HCEC 1CT (cell line): ENCODE measurements at places on chromosomes 3 and 15.

DNA sequence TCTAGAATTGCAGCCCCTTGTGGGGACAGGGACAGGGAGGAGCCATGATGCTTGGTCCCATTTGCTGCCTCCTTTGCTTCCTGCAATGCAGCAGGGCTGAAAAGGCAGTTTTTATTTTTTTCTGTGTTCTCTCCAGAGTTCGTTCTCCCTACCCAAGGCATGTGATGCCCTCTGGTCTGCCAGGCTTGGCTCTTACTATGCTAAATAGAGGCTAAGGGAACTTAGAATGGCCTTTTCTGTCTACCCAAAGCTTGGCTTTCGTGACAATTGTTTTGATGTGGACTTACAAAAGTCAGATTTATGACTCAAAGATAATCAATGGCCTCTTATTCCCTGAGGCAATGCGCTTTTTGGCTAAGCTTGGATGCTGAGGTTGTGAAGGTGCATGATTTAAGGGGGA is 293.3 kb upstream of the TBL1XR1 start:
- DNase-seq: no peak

GRCh38 chr3:163043074-163043473 is 1546.5 kb downstream of the OTOL1 start:
- DNase-seq: no peak

GRCh38 chr3:153970741-153971347 is 150.3 kb upstream of the ARHGEF26 start:
- no peak for DNase-seq

GRCh38 chr15:95853350-95853749 is 477.1 kb upstream of the NR2F2 start:
- DNase-seq: peak; percentile 55

- no peak for DNase-seq
Measured at GRCh38 chr3:74832925-74833324, 218.5 kb upstream of the CNTN3 start.

DNA sequence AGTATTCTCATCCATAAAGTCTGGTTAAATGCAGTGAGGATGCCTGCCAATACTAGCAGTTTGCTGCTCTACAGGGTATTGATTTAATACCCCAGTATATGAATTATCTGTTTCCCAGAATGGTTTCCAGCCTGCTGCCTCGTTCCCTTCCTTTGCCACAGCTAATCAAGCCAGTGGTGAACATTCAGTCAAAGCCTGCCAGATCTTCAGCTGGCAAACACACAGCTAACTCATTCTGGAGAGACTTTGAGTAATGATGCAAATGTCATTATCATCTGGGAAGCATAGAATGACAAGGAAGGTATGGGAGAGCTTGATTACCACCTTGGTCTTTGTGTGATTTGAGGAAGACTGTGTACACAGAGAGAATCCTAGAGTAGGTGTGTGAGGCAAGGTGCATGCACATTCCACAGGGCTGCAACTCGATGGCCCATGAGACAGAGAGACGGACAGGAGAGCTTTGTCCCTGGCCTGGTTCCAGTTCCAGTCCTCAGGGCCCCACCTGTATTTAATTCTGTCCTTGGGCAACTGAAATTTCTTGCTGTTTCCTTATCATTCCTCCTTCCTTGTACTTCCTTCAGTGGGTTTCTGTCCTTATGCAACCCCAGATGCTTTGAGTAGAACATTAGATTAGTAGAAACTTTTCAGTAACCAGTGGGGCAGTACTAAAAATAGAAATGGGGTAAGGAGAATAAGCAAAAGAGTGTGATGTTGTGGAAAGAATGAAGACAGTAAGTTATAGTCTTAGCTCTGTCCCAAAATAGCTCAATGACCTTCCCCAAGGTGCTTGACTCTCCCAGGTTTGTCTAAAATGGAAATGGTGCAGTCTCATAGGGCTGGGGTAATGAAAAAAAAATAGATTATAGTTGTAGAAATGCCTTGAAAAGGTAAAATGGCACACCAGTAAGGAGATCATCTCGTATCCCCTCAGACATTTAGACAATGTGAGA is 72.5 kb downstream of the MITF start:
- no peak for DNase-seq

DNA sequence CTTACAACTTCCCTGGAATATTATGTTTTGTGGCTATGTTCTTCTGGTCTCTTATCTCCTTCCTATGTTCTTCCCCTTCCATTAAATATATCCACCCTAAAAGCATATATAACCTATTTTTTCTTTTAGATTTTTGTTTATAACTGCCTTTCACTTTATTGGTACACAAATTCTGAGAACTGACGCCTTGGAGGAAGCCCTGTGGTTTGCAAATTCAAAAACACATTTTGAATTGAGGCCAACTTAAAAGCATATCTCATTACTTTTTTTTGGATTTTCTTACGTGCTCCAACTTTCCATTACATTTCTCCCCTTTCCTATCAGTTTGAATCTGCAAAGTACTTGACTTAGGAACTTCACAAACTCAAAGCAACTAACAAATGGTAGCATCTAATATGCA is 15.3 kb upstream of the COLQ start:
- no peak for DNase-seq

- DNase-seq: no peak
Measured at GRCh38 chr3:197406266-197406665, 107.9 kb upstream of the DLG1 start.

DNA sequence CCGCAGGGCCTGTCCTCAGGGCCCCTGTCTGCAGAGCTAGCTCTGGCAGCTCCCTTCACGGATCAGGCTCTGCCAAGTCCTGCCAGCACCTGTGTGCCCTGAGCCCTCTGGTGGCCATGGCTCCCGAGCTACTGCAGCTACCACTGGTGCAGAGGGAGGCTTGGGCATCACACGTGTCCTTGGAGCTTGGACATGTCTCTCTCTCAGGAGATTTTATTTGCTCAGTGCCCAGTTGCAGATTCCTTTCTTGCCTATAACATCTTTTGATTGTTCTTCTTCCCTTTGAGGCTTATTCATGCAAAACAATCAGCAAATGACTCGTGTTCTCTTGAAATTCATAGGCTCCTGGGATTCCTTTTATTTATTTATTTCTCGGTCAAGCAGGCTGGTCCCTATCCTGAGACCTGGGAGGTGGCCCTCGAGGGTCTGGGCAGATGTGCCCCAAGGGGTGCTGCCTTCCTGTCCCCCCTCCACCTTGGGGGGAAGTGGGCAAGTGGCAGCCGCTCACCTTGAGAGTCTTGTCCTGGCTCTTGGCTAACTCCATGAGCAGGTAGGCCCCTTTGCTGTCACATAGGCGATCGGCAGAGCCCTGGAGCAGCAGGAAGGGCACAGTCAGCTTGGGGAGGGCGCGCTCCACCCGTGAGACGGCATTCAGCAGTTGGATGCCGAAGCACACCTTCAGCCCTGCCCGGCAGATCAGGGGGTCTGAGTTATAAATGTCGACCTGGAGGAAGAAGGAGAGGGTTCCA is 21.9 kb downstream of the ABTB1 start:
- DNase-seq: no peak

GRCh38 chr3:100518244-100518643 is 25.8 kb downstream of the TMEM45A start:
- no peak for DNase-seq

DNA sequence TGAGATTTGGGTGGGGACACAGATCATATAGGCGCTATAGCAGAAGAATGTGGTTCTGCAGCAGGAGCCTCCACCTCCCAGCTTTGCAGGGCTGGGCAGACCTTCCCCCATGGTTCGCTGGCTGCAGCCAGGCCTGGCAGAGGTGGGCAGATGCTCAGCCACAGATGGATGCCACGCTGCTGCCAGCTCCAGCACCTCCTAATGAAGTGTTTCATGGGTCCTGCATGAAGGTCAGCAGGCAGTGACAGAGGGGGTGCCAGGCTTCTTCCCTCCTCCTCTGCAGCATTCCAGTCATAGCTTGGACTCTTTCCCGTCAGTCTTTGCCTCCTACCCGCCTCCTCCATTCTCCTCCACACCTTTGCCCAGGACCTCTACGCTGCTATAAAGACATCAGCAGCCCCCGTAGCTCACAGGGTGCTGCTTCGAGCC is 85.9 kb downstream of the SLCO3A1 start:
- no peak for DNase-seq

DNA sequence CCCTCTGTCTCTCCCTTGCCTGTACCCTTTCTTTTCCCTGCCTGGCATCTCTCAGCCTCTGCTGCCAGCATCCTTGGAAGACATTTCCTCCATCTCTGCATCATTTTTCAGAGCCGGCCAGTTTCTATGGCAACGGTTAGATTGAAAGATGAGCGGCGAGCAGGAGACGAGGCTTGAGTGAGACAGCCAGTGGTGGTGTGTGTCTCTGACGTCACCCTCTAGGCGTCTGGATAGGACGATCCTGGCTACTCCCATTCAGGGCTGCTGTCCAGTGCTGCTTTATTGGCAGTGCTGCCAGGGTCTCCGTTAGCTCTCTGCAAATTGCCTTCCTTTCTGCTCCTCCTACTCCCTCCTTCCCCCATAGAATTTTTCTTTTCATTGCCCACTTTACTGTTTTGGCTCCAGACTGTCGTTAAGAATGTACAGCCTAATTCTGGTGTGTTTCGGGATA is 57.9 kb downstream of the TRAK1 start:
- DNase-seq: peak; percentile 63

- no peak for DNase-seq
Measured at GRCh38 chr15:36856339-36856973, 243.9 kb downstream of the MEIS2 start.

GRCh38 chr3:163048881-163049280 is 1552.3 kb downstream of the OTOL1 start:
- no peak for DNase-seq

DNA sequence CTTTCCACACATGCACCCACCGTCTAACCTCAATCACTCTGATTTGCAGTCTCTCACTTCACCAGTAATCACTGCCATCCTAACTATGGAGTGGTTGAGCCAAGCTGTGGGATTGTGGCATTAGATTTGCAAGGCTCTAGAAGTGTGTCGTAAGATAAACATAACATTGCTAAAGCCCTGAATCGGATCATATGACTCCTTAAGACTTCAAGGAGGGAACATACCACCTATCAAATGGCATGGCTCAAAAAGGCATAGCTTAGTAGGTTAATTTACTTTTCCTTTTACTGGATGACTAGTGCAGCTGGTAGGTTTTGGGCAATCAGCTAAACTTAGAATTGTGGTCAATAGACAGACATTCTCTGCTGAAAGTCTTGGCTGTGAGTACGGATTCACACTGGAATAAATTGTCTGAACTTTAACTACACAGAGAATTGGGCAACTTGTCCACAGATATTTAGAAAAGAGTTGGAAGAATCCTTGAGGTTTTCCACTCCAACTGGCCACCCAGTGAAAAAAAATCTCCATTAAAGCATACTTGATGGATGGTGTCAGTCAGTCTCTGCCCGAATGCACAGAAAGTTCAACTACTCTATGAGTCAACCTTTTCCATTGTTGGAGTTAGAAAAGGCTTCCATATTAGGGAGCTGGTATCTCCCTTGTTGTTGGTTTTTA is 476.7 kb upstream of the CBLB start:
- DNase-seq: peak; percentile 94

- peak; percentile 28 for DNase-seq
Measured at GRCh38 chr3:66638717-66639116, 137.9 kb upstream of the LRIG1 start.

DNA sequence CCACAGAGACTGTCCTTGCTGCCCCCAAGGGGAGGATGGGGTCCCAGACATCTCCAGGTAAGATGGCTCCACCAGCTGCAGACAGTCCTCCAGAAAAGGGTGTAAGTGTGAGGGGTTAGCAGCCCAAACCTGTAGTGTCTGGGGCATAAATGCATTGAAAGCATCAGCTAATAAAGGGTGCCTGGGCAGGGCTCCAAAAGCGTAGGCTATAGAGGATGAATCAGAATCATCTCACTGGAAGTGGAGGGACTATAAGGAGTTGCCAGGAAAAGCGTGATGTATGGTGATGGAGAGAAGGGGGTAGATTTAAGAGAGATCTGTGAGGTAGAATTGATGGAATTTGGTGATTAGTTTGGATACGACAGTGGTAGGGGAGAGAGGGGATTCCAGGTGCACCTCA is 79.9 kb upstream of the ONECUT1 start:
- DNase-seq: no peak

- DNase-seq: no peak
Measured at GRCh38 chr15:28079313-28079969, 19.7 kb downstream of the OCA2 start.

DNA sequence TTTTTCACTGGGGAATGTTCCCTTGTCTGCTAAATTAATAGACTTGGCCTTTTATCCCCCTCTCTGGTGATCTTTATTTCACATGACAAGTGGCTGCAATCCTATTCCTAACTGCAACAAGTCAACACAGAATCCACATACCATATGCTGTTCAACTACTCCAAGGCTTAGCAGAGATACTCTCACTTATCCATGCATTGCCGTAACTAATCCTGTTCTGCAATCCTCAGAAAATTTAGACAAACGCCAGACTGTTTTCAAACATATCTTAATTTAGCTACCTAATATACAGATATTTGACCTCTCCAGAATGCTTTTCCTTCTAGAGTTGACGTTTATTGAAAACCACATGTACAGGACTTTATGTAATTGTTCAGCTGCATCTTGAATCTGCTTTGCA is 37.9 kb downstream of the EID1 start:
- no peak for DNase-seq

GRCh38 chr3:136283627-136284026 is 33.5 kb downstream of the PCCB start:
- no peak for DNase-seq

DNA sequence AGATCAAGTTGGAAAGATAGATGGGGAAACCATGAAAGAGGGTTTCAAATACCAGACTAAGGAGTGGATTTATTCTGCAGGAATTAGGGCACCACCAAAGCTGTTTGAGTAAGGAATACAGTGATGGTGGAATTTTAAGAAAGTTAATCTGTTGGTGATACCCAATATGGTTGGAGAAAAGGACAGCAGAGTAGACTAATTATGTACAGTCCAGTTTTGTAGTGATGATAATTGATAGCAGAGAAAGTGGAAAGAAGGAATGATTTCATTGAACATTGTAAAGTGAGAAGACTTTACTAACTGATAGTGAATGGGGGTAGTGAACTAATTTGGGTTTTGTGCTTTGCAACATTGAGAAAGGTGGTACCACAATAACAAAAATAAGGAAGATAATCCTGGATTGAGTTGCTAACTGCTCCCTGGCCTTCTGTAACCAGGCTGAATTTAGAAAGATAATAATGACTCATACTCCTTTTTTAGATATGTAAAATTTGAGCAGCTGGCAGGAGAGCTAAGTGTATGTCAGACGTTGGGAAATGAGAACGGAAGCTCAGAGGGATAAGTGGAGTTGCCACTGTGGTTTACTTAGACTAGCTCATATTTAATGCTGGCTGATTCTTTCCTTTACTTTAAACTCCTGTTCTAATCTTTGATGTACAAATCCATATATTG is 16.9 kb downstream of the TCAIM start:
- DNase-seq: peak; percentile 92
